Stimulated activated naive CD8-positive, alpha-beta T cell treated with anti-CD3 and anti-CD28 coated beads, Interleukin-15, Interleukin-2, amounts not matched to agents 100 U/mL and 50 U/mL, for 24 hours (primary cell): ENCODE measurements at places on chromosomes 5 and 9.

DNA sequence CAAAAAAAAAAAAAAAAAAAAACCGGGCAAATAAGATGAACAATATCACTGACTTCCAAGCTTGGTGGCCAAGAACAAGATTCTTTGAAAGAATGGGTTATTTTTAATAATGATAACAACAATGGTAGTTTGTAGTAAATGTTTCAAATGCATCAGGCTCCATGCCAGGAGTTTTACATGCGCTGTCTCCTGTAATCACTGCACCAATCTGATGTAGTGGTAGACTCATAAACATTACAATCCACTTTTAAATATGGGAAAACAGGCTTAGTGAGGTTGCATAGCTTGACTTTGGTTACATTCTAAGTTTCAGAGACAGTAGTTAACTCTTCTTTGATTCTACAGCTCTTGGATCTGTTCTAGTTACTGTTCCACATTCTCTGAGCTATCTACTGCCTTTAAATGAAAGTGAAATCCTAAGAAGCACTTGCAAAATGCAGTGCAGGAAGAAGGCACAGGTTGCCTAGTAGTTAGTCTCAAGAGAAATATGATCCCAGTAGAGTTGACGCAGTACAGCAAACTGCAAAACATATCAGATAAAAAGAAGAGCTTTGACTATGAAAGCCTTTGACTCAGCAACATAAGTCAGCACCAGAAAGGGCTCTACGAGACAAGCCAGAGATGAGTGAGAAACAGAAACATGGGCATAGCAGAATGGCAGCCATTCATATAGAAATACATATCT lies 62.1 kb downstream of the PDE4D start:
- no peak for DNase-seq

DNA sequence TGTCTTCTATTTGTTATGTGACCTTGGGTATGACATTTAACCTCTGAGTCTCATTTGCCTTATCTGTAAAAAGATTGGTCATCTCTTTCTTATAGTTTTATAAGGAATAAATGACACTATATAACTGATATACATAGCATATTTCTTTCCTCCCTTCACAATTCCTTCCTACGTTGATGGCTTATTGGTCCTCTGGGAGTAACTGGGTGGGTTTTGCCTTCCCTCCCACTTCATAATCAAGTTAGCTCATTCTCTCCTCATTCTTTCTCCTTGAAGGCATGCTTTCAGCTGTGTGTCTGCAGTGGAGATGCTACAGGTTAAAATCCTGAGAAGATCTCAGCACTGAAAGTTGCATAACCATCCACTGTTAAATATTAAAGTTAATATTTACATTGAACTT lies 382.4 kb downstream of the TMEM38B start:
- no peak for DNase-seq

DNA sequence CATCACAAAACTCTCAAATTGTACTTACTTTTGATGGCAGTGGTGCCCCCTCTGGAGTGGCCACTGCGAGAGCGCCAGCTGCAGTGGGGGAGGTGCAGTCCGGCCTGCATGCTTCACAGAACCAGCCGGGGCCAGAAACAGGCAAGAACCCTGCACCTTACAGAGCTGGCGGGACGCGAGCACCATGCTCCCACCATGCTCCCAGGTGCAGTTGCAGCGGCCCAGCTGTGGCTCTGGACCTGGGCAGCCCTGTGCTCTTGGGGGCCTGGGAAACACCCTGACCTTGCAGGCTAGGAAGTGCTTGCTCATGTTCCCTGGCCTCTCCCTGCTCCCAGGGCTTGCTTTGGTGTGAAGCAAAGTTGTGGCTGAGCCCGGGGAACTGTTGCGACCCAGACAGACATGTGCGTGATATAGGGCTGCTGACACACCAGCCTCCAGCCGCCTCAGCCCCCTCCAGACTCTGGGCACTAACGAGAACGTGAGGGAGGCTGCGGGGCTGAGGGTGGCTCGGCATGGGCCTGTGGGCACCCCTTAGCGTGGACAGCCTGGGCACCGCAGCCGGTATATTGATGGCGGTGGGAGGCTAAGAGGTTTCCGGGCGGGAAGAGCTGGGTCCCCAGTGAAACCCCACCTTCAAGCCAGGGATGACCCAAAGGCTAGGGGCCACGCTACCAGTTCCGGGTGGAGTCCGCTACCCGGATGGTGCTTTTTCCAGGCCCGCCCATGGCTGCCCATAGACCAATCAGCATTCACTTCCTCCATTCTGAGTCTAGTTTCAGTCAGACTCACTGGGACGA lies 1809.9 kb upstream of the ACO1 start:
- DNase-seq, result no peak

DNA sequence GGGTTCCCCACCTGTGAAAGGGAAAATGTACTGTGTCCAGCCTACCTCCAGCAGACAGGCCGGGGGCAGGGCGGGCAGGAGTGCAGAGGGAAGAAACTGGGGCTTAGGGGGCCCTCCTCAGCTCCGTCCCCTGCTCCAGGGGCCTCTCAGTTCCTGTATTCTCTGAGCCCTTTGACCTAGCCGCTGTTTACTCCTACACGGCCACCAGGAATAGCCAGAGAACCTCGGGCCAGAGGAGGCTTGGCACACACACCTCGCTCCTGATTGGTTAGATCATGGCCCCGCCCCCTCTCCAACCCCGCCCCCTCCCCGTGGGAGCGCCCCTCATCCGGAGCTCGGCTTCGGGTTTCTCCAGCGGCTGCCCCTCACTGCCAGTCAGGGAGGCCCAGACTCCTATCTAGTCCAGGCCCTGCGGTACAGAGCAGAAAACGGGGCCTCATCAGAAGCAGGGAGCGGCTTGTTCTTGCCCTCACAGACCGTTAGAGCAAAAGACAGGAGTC lies 2.2 kb downstream of the ST6GALNAC6 start:
- DNase-seq, result peak; percentile 62

DNA sequence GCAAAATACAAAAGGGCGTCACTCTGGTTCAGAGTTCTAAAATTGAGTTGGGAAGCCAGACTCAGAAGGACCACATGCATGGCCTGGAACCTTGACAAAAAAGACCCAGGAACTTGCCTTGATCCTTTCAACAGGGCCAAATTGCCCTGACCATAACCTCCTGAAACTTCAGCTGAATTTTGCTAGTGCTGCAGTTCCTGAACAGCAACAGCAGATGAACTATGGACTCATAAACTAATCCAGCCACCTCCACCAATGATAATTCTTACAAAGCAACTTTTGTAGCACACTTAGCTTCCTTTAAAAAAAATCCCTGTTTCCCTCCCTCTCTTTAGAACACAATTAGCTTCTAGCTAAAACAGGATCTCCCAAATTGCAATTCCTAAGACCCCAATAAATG lies 155.9 kb downstream of the MAT2B start:
- DNase-seq, result no peak

- DNase-seq, result no peak
Observed at GRCh38 chr5:73274881-73275663, 102.1 kb downstream of the TMEM174 start.

GRCh38 chr5:181187500-181188213 lies 17.3 kb downstream of the TRIM7 start:
- peak; percentile 80 for DNase-seq

DNA sequence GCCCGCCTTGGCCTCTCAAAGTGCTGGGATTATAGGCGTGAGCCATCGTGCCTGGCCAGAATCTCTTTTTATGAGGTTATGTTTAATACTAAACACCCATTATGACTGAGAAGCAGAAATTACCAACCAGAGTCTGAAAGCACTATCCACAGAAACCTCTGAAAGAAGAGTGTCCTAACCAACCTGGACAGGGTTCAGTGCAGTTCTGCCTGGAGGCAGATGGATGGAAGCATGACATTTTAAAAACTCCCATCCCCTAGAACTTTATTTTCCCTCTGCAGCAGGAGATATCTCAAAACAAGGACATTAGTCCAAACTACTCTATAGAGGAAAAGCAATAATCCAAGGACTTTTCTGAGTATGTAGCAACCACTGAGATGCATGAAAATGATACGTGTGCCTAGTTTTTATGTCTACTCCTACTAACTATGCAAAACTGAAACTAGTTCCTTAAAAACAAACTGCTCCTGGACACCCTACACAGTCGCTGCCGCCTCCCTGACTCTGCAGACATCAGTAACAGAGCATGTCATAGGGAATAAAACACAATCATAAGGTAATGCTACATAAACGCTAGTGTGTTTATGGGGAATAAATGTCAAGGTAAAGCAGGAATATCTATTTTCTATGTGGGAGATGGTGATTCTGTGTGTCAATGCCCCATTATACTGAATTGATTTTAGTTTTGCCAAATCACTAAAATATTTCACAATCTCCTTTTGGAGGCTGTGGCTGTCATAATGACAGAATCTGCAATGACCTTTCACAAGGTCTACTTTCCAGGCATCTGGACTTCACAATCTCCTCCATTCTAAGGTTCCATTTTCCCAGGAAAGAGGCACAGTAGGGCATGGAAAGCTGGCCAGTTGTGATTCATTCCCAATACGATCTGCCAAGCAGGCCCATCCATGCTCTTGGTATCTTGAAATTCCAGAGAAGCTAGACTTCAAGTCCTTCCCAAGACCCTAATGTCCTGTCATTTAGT lies 122.8 kb downstream of the SIL1 start:
- no peak for DNase-seq

- DNase-seq, result peak; percentile 14
Observed at GRCh38 chr9:124453586-124454191, 3.4 kb downstream of the ADGRD2 start.

DNA sequence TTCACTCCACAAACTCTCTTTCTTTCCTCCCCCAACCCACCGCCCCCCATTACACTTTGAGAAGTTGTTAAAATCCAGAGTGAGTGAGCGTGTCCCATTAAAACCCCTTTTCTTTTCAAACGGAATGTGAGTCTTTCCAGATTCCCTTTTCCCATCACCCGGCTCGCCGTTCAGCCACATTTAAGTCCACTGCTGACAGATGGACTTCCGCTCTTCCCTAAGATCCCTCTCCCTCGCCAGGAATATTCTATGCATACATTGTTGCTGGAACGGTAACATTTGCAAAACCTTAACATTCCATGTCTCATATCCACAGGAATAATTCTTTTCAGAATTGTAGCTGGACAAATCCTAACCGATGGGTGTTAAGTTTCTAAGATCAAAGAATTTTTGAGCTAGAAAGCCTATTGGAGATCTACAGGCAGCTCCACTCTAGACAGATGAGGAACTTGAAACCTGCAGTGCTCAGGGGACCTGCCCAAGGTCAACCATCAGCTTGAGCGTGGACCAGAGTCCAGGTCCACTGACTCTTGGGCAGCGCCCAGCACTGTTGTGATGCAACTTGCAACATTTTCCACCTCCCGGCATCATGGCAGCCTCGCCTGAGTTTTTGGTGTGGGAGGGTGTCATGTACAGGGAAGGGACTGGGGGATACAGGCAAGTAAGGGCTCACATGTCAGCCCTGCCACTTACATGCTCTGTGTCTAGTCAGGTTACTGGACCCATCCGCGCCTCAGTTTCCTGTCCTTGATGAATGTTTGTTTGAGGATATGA lies 500.1 kb downstream of the CCDC171 start:
- no peak for DNase-seq

DNA sequence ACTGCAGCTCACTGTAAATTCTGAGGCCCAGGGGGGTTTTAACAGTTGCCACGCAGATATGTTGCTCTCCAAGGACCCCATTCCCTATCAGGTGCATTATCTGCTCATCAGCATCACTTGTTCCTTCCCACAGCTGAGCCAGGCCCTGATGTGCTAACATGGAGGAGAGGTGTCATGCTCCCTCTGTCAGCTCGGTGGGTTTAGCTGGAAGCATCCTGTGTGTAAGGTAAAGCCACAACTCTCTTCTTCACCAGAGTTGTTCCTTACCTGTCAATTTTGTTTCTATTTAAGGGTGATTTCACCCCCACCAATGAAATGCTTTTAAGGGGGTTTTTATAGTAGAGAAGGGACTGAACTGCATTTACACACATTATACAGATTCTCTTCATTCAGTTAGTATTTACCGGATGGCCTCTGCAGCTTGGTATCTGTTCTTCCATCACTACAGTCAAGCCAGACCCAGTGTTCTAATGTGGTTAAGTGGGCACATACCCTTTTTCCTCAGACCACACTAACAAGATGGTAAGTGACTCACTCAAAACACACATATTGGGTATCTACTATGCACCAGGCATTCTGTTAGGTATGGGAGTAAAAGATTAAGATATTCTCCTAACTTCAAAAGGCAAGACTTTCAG lies 205.4 kb downstream of the DCP2 start:
- DNase-seq, result no peak

DNA sequence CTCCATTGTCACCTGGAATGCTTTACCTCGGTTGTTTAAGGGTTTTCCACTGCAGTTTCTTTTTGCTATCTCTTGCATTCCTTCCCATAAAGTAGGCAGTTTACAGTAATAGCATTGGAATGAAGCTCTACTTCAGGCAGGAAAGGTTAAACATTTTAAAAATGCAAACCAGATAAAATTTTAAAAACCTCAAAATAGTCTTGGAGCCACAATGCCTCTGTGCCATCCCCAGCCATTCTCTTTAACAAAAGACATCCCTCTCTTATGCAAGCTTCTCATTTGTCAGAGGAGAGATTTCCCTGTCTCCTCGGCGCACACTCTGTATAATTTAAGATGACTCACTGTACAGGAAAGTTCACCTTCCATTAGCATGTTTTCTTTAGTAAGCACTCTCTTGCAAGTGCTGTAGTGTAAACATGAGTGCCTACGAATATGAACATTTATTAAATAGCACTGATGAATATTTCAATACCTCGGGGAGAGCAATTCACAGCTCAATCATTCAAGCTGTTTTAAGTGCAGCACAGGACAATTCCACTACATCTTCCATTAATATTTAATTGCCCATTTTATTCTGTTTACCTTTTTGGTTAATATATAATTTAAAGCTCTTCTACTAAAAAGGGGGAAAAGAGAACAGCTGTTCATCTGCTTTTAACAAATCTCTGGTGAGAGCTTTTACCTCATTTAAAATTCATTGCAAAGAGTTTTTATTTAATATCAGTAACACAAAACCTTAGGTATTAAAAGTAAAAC lies 343.6 kb downstream of the SPATA31D1 start:
- no peak for DNase-seq

DNA sequence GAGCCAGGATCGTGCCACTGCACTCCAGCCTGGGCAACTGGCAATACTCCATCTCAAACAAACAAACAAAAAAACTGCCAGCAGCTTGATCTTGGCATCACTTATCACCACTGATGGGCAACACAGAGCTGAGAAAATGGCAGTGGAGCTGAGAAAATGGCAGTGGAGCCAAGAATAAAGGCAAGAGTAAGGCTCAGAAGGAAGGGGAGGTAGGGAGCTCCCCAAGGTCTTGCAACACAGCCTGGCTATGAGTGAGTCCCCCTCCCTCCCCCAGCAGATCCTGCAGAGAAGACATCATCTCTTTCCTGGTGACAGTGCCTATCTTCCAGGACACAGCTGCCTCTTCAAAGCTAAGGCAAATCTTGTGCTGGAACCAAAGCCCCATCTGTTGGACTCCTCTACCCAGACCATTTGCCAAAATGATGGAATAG lies 70.3 kb downstream of the UGCG start:
- DNase-seq, result no peak

GRCh38 chr5:30469691-30470090 lies 723.8 kb upstream of the CDH6 start:
- DNase-seq, result no peak

GRCh38 chr5:172104021-172104420 lies 84.0 kb downstream of the STK10 start:
- no peak for DNase-seq
